Hepatic stellate cell (primary cell): ENCODE measurements at places on chromosomes 16 and 17.

GRCh38 chr16:57091200-57091974, 996 bp upstream of the CPNE2 start:
- DNase-seq: peak; percentile 76

DNA sequence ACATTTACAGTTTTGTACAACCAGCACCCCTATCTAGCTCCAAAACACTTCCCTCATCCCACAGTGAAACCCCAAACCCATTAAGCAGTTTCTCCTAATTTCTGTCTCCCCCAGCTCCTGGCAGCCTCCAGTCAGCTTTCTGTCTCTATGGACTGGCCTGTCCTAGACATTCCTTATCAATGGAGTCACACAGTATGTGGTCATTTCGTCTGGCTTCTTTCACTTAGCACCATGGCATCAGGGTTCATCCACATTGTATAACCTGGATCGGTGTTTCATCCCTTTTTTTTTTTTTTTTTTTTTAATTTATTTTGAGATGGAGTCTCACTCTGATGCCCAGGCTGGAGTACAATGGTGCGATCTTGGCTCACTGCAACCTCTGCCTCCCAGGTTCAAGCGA, 68.5 kb downstream of the ZDHHC7 start:
- DNase-seq: no peak

DNA sequence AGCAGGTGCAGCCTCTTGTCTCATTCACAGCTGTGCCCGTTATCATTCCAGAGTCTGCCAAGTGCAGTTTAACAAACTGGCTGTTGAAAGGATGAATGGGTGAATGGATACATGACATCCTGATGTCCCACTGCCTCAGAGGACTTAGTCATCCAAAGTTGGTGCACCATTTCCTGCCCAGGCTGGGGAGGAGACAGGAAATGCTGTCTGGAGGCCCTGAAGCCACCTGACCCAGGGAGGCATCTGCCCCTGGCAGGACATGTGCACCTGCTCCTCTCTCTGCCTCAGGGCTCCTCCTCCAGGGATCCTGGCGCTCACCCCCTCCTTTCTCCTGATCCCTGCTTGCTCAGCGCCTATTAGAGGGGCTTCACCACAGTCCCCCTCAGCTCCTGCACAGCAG, 1.8 kb upstream of the CD300C start:
- DNase-seq: no peak

DNA sequence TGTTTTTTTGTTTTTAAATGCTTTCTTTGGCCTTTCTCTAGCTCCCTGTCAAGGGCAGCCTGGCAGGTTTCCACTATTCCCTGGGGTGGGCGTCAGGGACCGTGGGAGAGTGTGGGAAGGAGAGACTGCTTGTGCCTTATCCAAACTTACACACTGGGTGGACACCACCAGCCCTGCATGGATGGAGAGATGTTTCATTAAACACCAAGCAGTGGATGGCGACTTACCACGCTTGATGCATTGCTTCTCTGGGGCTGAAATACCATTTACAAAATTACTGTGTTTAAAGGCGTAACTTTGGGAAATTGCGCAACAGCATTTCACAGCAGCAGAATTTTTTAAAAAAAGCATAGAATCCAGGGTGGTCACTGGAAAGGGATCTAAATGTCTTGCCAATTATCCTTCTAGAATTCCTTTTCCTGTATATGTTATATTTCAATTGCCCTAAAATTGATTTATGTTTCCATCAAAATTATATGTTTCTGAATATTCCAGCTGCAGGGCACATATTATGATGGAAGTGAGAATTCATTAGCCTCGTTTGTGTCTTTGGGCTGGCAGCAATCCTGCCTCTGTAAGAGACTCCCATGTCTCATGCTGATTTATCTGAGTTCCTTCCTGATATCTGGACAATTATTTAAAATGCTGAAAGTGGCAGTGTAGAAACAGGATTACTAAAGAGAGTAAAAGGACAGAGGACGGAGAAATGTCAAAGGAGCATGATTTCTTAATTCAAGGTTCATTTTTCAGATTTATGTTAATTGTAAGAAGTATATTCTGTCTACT, 247.3 kb downstream of the GRIN2A start:
- DNase-seq: no peak
